Kidney (tissue), 22 donors: ENCODE measurements at places on chromosomes 7 and 10. TPM values are rescaled to one million over a fixed set of nuclear protein-coding genes. Genes with fewer than 3 reads are reported as not detected.

GRCh38 chr10:688312-689120 lies 952 bp downstream of the DIP2C start:
- DNase-seq: peak; percentile 47

- no peak for DNase-seq
These were observed 44.8 kb downstream of the JAZF1 start for GRCh38 chr7:28135760-28136159.

- no peak for DNase-seq
These were observed 22.0 kb upstream of the TMEM120A start for GRCh38 chr7:76016191-76016947.

DNA sequence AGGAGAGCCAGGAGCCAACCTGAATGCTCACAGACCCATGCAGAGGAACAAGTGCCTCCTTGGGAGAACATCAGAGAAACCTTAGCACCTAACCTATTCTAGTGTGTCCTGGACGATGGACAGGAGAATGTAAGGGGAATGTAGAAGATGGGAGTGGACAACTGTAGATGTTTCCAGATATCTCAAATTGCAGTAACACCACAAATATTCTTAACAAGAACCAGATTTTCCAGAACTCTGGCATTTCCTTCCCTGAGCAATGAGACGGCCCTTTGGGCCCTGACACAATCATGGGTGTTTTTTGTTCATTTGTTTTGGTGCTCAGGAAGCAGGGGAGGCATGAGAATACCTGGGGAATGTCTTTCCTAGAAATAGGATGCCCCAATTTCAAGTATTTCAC lies 196.1 kb upstream of the PRSS1 start:
- DNase-seq: no peak

GRCh38 chr7:12898620-12899019 lies 211.2 kb downstream of the ARL4A start:
- no peak for DNase-seq

WIPF3 gene
- 3.8 TPM for polyA plus RNA-seq
